ENCODE measurements at places on chromosomes 6 and 20. TPM values are rescaled to one million over a fixed set of nuclear protein-coding genes. Genes with fewer than 3 reads are reported as not detected.

- peak; percentile 83 for DNase-seq
Observed at GRCh38 chr20:62623488-62624324, 18.6 kb upstream of the SLCO4A1 start.

DNA sequence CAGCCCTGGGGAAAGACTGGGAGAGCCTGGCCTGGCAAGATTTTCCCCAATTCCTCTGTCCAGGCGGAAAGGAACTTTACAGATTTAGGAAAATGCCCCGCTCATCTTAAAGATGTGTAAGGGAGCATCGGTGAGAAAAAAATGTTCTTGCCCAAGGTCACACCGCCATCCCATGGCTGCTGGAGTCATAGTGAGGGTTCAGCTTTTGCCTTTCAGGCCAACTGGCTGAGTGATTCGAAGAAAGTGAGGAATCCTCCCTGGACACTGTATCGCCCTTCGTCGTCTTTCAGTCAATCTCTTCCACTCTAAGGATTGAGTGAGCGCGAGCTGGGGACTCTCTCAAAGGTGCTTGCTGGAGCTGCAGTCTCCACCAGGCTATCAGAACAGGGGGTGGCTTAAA is 1.4 kb downstream of the WFDC2 start:
- no peak for DNase-seq

DNA sequence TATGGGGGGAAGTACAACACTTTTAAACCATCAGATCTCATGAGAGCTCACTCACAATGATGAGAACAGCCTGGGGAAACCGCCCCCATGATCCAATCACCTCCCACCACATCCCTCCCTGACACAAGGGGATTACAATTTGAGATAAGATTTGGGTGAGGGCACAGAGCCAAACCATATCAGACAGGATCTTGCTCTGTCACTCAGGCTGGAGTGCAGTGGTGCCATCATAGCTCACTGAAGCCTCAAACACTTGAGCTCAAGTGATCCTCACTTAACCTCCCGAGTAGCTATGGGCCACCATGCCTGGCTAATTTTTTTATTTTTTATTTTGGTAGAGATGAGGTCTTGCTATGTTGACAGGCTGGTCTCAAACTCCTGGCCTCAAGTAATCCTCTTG is 5.1 kb upstream of the IYD start:
- DNase-seq, result no peak

GRCh38 chr6:68691120-68691519 is 56.0 kb downstream of the ADGRB3 start:
- no peak for DNase-seq

GRCh38 chr20:45827030-45827652 is at the start of gene TNNC2:
Gene TNNC2, minus strand, starts transcription at chr20:45827312. Its CDS starts 64 bp downstream, at chr20:45827248.
- no peak for DNase-seq

DNA sequence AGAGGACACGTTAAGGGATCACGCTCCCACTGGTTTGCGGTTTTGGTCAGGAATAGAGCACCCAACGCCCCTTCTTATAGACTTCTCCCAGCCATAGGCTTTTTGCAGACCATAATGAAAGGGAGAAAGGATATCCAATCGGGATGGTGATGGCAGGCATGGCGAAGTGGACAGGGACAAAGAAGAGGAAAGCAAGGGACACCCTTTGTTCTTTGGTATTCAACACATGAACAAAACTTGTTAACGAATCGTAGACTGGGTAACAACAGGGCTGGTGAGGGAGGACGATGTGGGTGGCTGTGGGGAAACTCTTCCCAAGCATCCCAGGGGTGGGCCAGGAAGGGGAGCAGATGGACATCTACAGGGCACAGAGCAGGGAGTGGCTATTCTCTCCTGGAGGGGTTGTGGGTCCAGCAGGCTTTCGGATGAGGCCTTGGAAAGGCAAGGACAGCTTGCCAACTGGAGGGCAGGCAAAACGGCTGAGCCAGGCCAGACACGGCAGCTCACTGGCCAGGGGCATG is 1.4 kb upstream of the HSP90AB1 start:
- DNase-seq, result no peak

GRCh38 chr6:33778444-33779121 is 10.3 kb downstream of the LEMD2 start:
- no peak for DNase-seq

- DNase-seq, result no peak
Observed at GRCh38 chr6:82711971-82712370, 348.4 kb downstream of the TPBG start.

DNA sequence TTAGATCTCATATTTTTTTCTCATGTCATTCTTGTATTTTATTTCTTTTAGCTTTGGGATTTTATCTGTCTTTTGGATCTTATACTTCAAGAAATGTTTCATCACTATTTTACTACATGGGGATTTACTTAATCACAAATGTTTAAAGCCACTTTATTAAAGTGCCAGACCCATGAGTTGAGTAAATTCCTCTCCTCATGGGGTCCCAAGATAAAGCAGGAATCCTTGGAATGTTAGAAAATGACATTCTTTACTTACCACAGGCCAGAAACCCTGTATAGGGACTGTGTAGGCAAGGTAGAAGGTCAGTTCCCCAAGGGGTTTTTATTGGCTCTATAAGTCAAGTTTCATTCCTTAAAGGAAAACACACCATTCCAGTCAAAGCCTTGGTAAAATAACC is 28.4 kb upstream of the OR2J2 start:
- no peak for DNase-seq

DNA sequence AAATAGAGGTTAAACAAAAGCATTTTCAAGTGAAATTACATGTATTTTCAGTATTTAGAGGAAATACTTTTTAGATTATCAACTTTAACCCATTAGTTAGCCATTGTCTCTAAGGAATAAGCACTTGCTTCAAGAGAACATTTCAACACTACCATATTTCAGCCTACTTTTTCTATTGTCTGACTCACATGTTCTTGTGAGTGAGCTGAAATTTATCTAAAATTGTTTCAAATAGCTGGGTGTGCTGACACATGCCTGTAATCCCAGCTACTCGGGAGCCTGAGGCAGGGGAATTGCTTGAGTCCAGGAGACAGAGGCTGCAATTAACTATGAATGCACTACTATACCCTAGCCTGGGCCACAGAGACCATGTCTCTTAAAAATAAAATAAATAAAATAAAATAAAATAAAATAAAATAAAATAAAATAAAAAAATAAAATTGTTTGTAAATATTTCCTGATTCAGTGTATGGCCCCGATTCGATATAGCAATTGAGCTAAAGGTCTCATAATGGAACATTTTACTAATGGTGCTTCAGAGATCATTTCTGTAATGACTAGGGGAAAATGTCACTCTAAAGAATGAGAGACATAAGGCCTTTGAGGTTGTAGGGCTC is 324.6 kb upstream of the PLCB4 start:
- DNase-seq, result no peak

- DNase-seq, result no peak
Observed at GRCh38 chr20:31747640-31748039, 8.6 kb downstream of the TPX2 start.

CST1 gene
- total RNA-seq, result not detected

RAB44 gene
- not detected for total RNA-seq

ULBP3 gene
- 3.0 TPM for total RNA-seq

CCN6 gene
- not detected for total RNA-seq

RAET1L gene
- not detected for total RNA-seq

C20orf202 gene
- total RNA-seq, result 1.7 TPM

GCM1 gene
- total RNA-seq, result not detected

Measured in thoracic aorta (tissue), 2 donors.